ENCODE measurements at places on chromosomes 3 and 15. TPM values are rescaled to one million over a fixed set of nuclear protein-coding genes. Genes with fewer than 3 reads are reported as not detected.
A peak's percentile ranks its signal among the peaks of the same experiment; 100 is the strongest.

The ALG1L2 gene
- total RNA-seq, result 4.4 TPM

DNA sequence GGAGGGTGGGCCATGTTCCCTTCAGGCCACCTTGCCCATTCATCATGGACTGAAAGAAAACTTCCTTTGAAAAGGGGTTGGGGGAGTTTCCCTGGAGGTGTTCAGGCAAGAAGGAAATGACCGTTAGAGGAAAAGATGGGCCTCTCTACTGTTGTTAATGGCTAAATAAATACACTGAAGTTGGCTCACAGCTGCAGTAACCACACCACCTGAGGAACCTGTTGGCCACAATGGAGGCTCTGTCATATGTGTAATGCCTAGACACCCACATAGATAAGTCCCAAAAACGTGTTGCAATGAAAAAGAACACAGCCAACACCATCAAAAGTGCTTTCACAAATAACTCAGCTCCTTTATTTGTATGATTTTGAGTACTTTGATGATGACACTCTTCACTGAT, 38.2 kb upstream of the FAM3D start:
- no peak for DNase-seq
- H3K36me3 ChIP-seq, result no peaks in the 10 kb centered on the region
- H3K27ac ChIP-seq, result no peak overlapping the region
- H3K27me3 ChIP-seq, result peaks cover 5% of the 10 kb centered on the region

- no peak overlapping the region for H3K27ac ChIP-seq
- peaks cover 69% of the 10 kb centered on the region for H3K36me3 ChIP-seq
- no peak for DNase-seq
- no peaks in the 10 kb centered on the region for H3K4me1 ChIP-seq
- H3K27me3 ChIP-seq, result no peaks in the 10 kb centered on the region
Observed at GRCh38 chr15:77144492-77145070, 73.7 kb upstream of the TSPAN3 start.

The CHRNA7 gene
- total RNA-seq, result 2.3 TPM

The MYO5A gene
- 9.1 TPM for total RNA-seq

DNA sequence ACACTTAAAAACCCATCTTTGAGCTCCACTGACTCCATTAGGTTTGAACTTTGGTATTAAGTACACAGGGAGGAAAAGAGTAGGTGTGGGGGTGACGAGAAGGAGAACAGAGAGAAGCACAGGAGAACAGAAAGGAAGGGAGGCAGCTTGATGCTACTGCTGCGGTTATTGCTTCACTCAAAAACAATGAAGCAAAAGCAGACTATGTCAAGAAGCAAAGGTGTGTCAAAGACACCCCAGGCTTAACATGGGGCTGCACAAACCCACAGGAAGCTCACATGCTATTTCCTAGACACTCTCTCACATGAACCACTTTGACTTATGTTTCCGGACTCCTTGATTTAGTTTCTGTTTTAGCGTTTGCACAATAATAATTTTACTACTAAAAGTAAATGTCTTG, 961.0 kb upstream of the CFAP20DC start:
- H3K4me1 ChIP-seq, result no peaks in the 10 kb centered on the region
- no peaks in the 10 kb centered on the region for H3K36me3 ChIP-seq
- no peaks in the 10 kb centered on the region for H3K27me3 ChIP-seq
- no peak for DNase-seq
- no peak overlapping the region for H3K4me3 ChIP-seq

- H3K27ac ChIP-seq, result no peak overlapping the region
- H3K4me3 ChIP-seq, result no peak overlapping the region
- H3K27me3 ChIP-seq, result no peaks in the 10 kb centered on the region
Observed at GRCh38 chr3:17546500-17547255, 195.8 kb downstream of the TBC1D5 start.

- H3K27ac ChIP-seq, result no peak overlapping the region
- DNase-seq, result no peak
- H3K4me3 ChIP-seq, result no peak overlapping the region
- peaks cover 10% of the 10 kb centered on the region for H3K36me3 ChIP-seq
- H3K4me1 ChIP-seq, result no peaks in the 10 kb centered on the region
Observed at GRCh38 chr15:70995383-70995970, 102.9 kb downstream of the LRRC49 start.

- peak; percentile 26 for DNase-seq
- H3K27ac ChIP-seq, result no peak overlapping the region
- no peaks in the 10 kb centered on the region for H3K4me1 ChIP-seq
- no peak overlapping the region for H3K4me3 ChIP-seq
- H3K27me3 ChIP-seq, result peaks cover 4% of the 10 kb centered on the region
- no peaks in the 10 kb centered on the region for H3K36me3 ChIP-seq
Observed at GRCh38 chr3:140276703-140277102, 341.7 kb downstream of the CLSTN2 start.
